Activated CD4-positive, alpha-beta T cell treated with anti-CD3 and anti-CD28 coated beads, Interleukin-2, amount 50 U/mL, for 4 hours (primary cell): ENCODE measurements at places on chromosomes 1 and 21.

DNA sequence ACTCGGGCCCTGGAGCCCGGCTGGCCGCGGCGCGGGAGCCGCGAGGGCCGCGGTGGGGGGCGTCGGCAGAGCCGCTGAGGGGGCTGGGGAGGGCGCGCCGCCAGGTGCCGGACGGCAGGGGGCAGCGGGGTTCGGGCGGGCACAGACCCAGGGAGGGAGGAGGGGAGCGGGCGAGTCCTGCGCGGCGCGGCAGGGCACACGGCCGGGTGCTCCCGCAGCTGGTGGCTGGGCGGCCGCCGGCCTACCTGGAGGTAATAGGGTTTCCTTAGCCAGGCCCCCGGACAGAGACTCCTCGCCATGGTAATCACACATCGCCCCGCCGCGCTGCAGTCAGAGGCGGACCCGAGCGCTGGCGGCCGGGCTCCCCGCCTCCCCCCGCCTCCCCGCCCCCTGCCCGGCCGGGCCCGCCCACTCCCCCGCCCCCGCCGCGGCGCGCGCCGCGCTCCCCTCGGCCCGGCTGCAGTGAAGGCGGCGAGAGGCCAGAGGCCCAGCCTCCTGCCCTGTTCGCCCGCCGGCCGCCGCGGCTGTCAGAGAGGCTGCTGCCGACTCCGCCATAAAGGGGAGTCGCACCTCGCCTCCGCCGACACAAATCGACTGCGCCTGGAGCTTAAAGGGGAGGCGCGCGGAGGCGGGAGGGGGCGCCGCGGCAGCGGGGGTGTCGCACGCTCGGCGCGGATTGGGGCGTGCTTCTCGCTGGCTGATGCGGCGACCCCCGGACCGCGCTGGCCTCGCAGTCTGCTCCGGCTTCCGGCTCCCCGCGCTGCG is at the start of gene DIPK1A:
TSS of gene DIPK1A (minus strand) at position 332 of the 765 bp plus-strand sequence. CDS start at position 299, 33 bp downstream.
- peak; percentile 64 for DNase-seq

- DNase-seq, result no peak
Measured at GRCh38 chr1:109468061-109468460, 1.7 kb downstream of the SYPL2 start.

GRCh38 chr1:212691561-212692071 is 8.0 kb downstream of the BATF3 start:
- DNase-seq, result no peak

GRCh38 chr1:65948609-65949229 is 156.0 kb downstream of the PDE4B start:
- DNase-seq, result no peak

DNA sequence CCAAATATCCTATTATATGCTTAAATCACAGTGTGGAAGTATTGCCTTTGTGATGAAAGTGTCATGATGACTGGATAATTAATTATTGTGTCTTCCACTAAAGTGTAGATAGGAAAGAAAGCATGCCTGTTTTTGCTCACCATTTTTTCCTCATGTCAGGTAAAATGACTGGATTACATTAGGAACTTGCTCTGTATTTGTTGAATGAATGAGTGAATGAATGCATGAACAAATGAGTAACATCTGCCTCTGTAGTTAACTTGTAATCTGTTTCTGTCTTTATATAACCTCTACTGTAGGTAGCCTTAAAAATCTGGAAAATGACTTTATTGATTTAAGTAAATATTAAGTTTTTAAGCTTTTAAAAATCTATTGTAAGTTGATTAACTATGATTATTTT is 2.9 kb upstream of the PTPRC start:
- no peak for DNase-seq

- no peak for DNase-seq
Measured at GRCh38 chr1:165900576-165901380, 73.4 kb downstream of the UCK2 start.

GRCh38 chr1:40132383-40133311 is 28.5 kb upstream of the RLF start:
- DNase-seq, result no peak

DNA sequence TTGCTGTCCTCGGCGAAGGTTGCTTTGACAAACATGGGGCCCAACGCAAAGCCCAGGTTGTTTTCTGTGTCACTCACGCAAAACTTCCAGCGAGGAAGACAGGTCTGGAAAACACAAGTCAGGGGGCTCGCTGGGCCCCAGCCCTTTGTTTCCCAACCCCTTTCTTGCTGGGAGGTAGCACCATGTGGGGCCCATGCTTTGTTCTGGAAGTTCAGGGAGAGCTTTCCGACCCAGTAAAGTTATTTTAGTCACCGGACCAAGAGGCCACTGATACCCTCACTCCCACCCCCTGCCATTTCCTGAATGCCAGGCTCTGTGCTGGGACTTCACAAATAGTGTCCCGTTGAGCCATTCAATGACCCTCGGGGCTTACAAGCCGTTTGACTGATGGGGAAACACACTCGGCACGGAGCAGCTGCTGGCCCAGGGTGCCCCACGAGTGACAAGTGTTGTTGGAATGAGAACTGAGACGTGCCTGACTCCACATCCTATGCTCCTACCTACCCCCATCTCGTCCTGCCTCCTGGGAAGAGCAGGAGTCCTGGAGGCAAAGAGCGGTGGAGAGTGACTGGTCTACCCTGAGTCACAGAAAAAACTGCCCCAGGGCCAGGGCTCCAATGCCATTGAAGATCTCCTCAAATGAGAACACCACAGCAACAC is 52.0 kb downstream of the ECE1 start:
- DNase-seq, result no peak

GRCh38 chr21:46159841-46160656 is 4.7 kb upstream of the FTCD start:
- no peak for DNase-seq

DNA sequence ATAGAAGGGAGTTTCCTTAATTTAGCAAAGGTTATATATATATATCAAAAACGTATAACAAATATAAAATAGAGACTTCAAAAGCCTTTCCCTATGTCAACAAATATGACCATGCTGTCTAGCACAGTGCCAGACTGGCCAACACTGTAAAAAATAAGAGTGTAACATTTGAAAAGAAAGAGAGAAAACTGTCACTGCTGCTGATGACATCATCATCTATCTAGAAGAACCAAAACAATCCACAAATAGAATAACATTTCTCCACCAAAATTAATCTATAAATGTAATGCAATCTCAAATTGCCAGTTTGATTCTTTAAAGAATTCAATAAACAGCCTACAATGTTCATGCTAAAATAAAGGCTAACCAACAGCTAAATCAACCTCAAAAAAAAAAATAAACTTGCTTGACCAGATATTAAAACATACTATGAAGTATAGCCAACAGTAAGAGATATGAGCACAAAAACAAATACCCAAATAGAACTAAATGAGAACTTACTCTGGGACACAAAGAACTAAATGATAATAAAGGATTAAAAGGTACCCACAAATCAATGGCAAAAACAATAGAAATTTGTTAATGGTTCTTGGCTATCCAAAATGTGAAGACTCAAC is 50.2 kb downstream of the ENAH start:
- DNase-seq, result no peak

DNA sequence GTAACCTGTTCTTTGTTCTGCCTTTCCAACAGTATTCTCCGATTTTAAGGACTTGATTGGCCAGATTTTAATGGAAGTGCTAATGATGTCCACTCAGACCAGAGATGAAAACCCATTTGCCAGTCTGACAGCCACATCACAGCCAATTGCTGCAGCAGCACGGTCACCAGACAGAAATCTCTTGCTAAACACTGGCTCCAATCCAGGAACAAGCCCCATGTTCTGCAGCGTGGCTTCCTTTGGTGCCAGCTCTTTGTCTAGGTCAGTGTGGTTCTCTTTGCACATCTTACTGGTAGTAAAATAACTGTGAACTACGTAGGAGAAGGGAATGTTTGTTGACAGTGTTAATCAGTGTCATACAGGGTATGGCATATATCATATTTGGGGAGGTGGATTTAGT is 72.7 kb downstream of the UBE4B start:
- DNase-seq, result no peak

- DNase-seq, result peak; percentile 56
Measured at GRCh38 chr1:6127587-6128163, 52.4 kb downstream of the CHD5 start.

DNA sequence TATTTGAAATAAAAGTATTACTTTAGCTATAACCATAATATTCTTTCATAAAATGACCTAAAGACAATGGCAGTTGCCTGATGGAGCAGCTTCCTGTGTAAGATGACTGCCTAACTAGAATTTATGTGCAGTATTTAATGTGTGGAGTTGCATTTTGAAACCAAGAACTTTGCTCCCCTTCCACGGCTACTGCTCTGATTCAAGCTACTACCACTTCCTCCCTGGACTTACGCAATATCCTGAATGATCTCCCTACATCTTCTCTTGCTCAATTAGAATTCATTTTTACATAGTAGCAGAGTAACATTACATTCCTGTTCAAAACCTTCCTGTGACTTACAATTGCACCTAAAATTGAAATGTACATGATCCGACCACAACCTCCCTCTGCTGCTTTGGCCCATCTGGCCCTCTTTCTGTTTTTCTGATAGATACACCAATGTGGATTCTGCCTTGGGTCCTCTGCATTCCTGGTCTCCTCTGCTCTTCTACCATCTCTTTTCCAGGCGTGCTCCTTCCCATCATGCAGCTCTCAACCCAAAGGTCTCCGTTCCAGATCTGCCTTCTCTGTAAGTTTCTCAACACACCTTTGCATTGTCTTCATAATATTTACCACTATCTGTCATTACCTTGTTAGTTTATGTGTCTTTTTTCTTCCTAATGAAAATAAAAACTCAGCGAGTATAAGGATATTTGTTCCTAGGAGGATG is 47.4 kb upstream of the USP25 start:
- no peak for DNase-seq

DNA sequence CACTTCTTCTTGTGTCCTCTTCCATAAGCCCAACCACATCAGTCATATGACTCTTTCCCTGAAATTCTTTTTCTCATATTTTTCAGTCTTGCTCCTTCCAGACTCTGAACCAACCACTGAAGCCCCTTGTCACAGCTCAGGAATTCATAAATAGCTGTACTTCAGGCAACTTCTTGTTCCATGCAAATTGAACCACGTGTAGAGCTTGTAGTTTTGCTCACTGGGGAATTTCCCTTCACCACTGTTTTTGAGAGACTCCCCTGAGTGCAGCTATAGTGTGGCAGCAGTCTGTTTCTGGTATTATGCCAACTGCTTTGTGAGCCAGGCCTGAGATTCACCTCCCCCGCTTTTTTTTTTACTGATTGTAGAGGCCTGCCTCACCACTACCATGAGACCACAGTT is 150.3 kb upstream of the SPAG17 start:
- DNase-seq, result no peak

DNA sequence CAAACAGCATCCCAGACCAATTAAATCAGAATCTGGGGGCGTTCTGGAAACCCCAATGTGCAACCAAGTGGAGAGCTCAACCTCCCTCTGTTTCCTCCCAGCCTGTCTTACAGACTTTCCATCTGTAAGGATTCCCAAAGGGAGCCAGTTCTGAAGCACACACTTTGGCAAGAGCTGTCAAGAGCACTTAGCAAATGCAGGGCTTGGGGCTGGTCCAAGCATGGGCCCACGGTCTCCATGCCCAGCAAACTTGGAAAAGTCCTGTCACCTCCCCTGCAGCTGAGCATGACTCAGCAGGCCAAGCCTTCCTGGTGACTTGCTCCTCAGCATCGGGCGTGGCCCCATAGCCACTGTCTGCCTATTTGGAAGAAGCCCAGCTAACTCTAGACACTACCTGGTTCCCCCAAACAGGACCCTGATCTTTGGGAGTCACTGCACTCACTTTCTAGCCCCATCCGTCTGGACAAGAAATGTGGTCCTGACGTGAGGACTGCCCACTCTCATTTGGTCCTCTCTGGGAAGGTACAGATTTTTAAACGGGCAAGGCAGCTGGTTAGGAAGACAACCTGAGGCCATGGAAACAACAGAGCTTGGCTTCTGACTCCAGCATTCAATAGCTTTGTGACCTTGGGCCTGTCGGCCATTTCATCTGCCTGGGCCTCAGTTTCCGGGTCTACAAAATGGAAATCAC is 16.9 kb downstream of the SLC2A1 start:
- no peak for DNase-seq

DNA sequence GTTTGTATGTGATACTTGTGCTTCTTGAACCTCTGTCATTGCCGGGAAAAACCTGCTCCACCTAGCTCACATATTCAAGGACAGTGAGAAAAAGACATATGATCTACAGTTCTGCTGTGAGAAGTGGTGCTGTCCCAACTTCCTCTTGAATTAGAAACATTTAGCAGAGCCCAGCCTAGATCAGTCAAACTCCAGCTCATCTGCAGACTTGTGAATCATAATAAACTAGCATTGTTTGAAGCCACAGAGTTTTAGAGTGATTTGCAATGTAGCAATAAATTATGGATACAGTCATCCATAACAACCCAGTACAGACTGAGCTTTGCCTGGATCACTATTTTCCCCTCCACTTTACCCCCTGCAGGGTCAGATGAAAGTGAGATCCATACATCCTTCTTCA is 497.8 kb downstream of the PLA2G4A start:
- no peak for DNase-seq

- peak; percentile 17 for DNase-seq
Measured at GRCh38 chr1:226870401-226871279, at the start of gene PSEN2. PSEN2 (plus strand) TSS chr1:226870616; CDS start chr1:226881908, 11,292 bp downstream.

DNA sequence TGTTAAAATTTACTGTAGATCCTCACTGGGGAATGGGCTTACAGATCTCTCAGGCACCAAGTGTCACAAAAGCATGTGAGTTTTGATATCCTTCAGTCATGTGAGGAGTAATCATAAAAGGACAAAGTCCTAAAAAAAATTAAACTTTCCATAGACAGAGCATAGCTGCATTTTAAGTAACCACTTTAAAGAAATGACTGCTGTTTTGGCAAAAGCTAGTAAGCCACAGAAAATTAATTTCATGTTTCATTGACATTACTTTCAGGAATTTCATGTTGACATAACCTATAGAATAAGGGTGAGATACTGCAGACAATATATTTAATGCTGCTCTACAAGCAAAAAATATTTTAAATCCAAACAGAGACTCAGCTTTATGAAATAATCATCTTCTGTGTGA is 156.3 kb downstream of the LYPLAL1 start:
- no peak for DNase-seq

DNA sequence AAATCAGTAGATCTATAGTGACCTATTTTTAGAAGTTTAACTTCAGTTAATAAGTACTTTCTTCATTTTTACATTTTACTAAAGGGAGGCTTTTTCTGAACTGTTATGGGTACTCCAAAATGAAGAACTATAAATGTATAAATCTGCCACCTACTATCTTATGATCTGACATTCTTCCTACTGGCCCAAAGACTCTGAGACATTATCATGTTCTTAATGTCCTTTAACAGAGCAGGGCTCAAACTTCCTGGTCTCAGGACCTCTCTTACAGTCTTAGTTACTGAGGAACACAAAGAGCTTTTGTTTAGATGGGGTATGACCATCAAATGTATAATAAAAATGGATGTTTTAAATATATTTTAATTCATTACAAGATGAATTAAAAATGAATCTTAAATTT is 8.9 kb downstream of the TRIM33 start:
- no peak for DNase-seq

GRCh38 chr1:41649396-41650027 is 165.0 kb upstream of the EDN2 start:
- DNase-seq, result no peak

GRCh38 chr1:226816576-226816975 is 53.8 kb upstream of the PSEN2 start:
- DNase-seq, result no peak
